ENCODE measurements at places on chromosomes 4 and X. TPM values are rescaled to one million over a fixed set of nuclear protein-coding genes. Genes with fewer than 3 reads are reported as not detected.

DNA sequence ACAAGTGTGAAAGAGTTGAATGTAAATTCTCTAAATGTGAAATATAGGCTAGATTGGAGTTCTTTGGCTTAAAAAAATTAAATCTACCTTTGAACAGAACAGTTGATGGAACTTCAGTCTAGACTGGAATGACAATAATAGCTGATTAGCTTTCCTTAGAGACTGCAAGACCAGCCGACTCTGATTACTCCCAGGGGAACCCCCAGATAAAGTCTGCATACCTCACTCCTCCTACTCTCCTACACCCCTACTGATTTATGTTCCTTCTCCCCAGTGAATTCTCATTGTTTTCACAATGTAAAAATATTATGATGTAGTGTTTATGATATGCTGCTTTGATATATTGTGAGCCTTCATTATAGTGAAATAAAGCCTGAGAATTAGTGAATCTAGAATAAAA lies 241.3 kb downstream of the CFAP299 start:
- H3K4me3 ChIP-seq = no peak overlapping the region
- H3K4me1 ChIP-seq = no peaks in the 10 kb centered on the region
- H3K36me3 ChIP-seq = no peaks in the 10 kb centered on the region
- DNase-seq = no peak

DNA sequence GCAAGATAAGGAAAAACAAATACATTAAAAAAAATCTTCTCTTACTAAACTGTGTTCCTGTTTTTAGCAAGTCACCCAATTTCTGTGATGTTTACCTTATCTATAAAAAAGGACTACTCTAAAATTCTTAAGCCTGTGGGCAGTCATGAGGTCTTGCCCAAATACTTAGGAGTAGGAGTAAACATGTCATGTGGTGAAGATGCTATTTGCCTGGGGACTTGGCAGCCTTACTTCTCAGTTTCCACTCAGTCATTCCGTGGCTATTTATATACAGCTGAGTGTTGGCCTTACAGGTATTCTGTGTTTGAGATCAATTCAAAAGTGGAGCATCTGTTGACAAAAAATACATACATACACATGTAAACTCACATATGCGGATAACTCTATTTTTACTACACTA lies 89.9 kb upstream of the TLR2 start:
- no peak overlapping the region for H3K27ac ChIP-seq
- H3K4me3 ChIP-seq = no peak overlapping the region
- peaks cover 16% of the 10 kb centered on the region for H3K36me3 ChIP-seq
- no peak for DNase-seq
- H3K27me3 ChIP-seq = no peaks in the 10 kb centered on the region
- H3K4me1 ChIP-seq = no peaks in the 10 kb centered on the region

DNA sequence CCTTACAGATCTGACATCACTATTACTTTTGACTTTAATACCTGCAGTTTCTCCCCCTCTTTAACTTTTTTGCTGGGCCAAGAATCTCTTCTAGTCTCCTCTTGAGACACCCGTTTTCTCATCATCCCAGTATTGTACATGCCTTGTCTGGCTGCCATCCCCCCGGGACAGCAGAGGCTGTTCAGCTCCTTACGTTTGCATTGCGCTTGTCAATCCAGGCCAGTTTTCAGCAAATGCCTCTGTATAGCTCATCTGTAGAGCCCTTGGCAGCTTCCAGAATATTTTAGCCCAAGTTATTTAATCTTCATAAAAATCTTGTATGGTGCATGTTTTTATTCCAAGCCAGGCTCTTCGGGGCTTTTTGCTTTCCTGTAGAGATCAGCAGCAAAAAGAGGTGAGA lies 22.3 kb upstream of the HOPX start:
- H3K36me3 ChIP-seq = no peaks in the 10 kb centered on the region
- H3K4me3 ChIP-seq = no peak overlapping the region
- no peak overlapping the region for H3K27ac ChIP-seq
- no peaks in the 10 kb centered on the region for H3K27me3 ChIP-seq
- peaks cover 7% of the 10 kb centered on the region for H3K4me1 ChIP-seq

- H3K27ac ChIP-seq = no peak overlapping the region
- H3K27me3 ChIP-seq = no peaks in the 10 kb centered on the region
- no peak for DNase-seq
- no peaks in the 10 kb centered on the region for H3K36me3 ChIP-seq
- H3K4me1 ChIP-seq = no peaks in the 10 kb centered on the region
- no peak overlapping the region for H3K4me3 ChIP-seq
Observed at GRCh38 chr4:19074036-19074435, 1052.5 kb upstream of the LCORL start.

HERC6 gene
- 14.8 TPM for total RNA-seq

KIT gene
- total RNA-seq = 0.54 TPM

DNA sequence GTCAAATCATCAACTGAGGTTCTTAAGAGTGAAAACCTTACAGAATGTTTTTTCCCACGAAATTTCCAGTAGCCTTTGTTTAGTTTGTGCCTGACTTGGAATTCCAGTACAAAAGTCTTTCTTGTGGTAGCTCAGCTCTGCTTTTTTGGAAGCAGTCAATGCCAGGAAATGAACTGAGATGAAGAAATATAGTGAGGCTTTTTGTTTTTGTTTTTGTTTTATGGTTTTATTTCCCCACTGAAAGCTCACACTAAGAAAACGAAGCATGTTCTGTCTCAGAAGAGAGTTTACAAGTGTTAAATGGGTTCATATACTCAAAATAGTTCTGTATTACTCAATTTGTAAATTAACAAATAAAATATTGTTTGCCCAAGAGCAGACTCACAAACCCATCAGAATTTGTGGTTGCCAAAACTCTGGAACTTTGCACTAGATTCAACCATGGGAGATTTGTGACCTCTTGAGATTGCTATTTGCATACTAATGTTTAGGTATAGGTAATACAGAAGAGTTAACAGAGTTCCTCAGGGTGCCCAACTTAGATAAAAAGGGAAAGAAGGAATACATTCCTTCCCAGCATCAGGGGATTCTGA lies 1060.8 kb downstream of the FAT4 start:
- no peak for DNase-seq
- H3K4me3 ChIP-seq = no peak overlapping the region
- H3K27me3 ChIP-seq = no peaks in the 10 kb centered on the region
- H3K4me1 ChIP-seq = no peaks in the 10 kb centered on the region

GRCh38 chrX:24200133-24200532 lies 50.6 kb downstream of the ZFX start:
- DNase-seq = no peak
- H3K36me3 ChIP-seq = no peaks in the 10 kb centered on the region

- no peak for DNase-seq
- H3K36me3 ChIP-seq = no peaks in the 10 kb centered on the region
- H3K27ac ChIP-seq = no peak overlapping the region
Observed at GRCh38 chr4:119526786-119527550, 101.6 kb downstream of the PDE5A start.

ARMCX4 gene
- 50.9 TPM for total RNA-seq

TRAPPC11 gene
- 56.9 TPM for total RNA-seq

CFI gene
- total RNA-seq = 90.5 TPM

DNA sequence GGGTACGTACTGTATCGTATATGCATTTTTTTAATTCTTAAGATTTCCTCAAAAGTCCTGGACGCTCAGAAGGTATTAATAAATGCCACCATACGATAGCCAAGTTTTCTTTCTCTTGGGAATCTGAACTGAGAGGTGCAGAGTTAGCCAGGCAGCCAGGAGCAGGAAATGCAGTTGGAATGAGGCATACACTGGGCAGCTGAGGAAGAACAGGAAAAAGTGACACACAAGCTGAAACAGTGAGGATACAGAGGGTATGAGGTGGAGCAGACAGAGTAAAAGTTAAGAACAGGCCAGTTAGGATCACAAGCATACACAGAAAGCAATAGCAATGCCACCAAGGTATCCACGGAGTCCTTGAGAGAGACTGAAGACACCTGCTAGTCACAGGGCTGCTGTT lies 13.4 kb downstream of the UFSP2 start:
- peaks cover 31% of the 10 kb centered on the region for H3K36me3 ChIP-seq
- H3K27me3 ChIP-seq = no peaks in the 10 kb centered on the region
- H3K4me3 ChIP-seq = no peak overlapping the region
- no peak overlapping the region for H3K27ac ChIP-seq
- DNase-seq = no peak

TMEM156 gene
- total RNA-seq = 2.2 TPM

CXCL10 gene
- total RNA-seq = 0.28 TPM

- H3K36me3 ChIP-seq = no peaks in the 10 kb centered on the region
- no peak for DNase-seq
- no peaks in the 10 kb centered on the region for H3K27me3 ChIP-seq
- H3K4me3 ChIP-seq = no peak overlapping the region
- no peak overlapping the region for H3K27ac ChIP-seq
Observed at GRCh38 chr4:4356106-4357041, 30.5 kb upstream of the NSG1 start.

DNA sequence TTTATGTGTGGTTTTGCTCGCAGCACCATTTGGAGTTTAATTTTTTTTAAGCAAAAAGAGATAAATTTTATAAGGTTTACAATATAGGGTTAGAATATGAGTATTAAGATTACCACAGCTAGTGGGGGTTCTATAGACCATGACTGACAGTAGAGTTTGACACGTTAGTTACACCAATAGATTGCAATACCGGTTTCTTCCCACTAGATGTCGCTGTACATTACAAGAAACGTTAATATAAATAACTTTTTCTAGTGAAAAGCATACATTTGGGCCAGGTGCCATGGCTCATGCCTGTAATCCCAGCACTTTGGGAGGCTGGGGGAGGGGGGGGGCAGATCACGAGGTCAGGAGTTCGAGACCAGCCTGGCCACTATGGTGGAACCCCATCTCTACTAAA lies 433.6 kb downstream of the MAGEB5 start:
- DNase-seq = no peak
- no peaks in the 10 kb centered on the region for H3K36me3 ChIP-seq
- no peaks in the 10 kb centered on the region for H3K4me1 ChIP-seq

- no peak overlapping the region for H3K27ac ChIP-seq
- H3K36me3 ChIP-seq = no peaks in the 10 kb centered on the region
- H3K4me1 ChIP-seq = no peaks in the 10 kb centered on the region
- H3K4me3 ChIP-seq = no peak overlapping the region
Observed at GRCh38 chrX:16479206-16479869, 170.6 kb upstream of the S100G start.

DNA sequence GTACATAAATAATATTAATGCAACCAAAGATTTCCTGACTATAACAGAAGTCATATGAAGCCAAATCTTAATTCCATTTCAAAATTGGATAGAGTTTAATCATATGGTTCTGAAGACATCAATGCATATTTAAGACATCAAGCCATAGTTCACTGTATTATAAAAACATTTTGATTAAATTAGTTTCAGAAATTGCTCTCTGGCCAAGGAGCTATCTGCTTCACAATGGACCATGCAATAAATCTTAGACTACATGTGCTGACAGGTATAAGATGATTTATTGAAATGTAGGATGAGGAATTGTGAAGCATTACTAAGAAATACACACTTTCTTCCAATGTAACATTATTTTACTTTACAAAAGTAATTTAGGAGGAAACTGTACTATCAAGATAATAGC lies 81.6 kb downstream of the MID1 start:
- H3K36me3 ChIP-seq = no peaks in the 10 kb centered on the region
- H3K27me3 ChIP-seq = no peaks in the 10 kb centered on the region
- no peak overlapping the region for H3K4me3 ChIP-seq
- H3K27ac ChIP-seq = no peak overlapping the region
- no peaks in the 10 kb centered on the region for H3K4me1 ChIP-seq
- DNase-seq = no peak

DNA sequence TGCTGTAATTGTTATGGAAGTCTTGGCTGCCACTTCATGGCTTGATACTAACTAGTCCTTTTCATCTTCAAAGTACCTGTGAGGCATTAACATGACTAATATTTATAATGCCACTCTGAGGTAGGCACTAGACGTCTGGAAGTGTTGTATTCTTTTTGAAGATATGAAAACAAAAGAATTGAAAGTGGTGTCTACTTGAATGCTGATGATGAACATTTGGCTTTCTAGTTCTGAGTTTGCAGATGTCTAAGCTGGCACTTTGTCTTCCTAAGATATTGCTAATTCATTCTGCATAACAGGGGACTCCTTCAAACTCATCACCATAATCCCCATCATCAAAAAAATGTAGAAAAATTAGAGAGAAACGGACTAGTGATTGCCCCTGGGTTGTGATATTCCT lies 41.6 kb upstream of the HAND2 start:
- H3K4me1 ChIP-seq = no peaks in the 10 kb centered on the region
- no peak overlapping the region for H3K4me3 ChIP-seq
- no peaks in the 10 kb centered on the region for H3K27me3 ChIP-seq
- H3K36me3 ChIP-seq = no peaks in the 10 kb centered on the region
- no peak for DNase-seq

GRCh38 chr4:10226756-10227155 lies 110.2 kb upstream of the WDR1 start:
- no peaks in the 10 kb centered on the region for H3K36me3 ChIP-seq
- no peak overlapping the region for H3K27ac ChIP-seq
- no peak overlapping the region for H3K4me3 ChIP-seq
- no peak for DNase-seq

DNA sequence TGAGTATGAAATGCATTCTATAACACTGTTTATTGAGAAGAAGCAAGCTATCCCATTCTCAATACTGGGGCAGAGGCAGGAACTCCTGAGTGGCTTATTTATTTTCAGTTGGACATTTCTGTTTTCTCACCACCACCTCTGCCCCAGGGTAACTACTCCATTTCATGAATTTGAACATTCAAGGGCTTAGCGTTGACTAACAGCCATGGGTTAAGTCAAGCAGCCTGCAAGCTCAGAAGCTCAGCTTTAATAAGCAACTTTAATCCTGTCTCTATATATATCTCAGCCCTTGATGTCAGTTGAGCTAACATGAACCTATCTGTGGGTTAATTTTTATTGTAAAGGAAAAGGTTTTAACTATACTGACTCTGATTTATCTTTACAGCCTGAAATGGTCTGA lies 93.8 kb downstream of the MBNL3 start:
- H3K27me3 ChIP-seq = peaks cover 3% of the 10 kb centered on the region
- H3K4me3 ChIP-seq = no peak overlapping the region
- no peak overlapping the region for H3K27ac ChIP-seq
- H3K36me3 ChIP-seq = no peaks in the 10 kb centered on the region
- no peaks in the 10 kb centered on the region for H3K4me1 ChIP-seq

GRCh38 chr4:145870155-145871020 lies 68.2 kb downstream of the ZNF827 start:
- H3K27me3 ChIP-seq = no peaks in the 10 kb centered on the region
- no peaks in the 10 kb centered on the region for H3K36me3 ChIP-seq
- DNase-seq = no peak
- no peak overlapping the region for H3K4me3 ChIP-seq

GRCh38 chr4:56981795-56982201 lies 3.1 kb downstream of the POLR2B start:
- no peaks in the 10 kb centered on the region for H3K36me3 ChIP-seq
- peak overlapping the region; percentile 50 for H3K27ac ChIP-seq
- no peak overlapping the region for H3K4me3 ChIP-seq
- H3K27me3 ChIP-seq = no peaks in the 10 kb centered on the region
- peaks cover 19% of the 10 kb centered on the region for H3K4me1 ChIP-seq
- no peak for DNase-seq

PGM2 gene
- total RNA-seq = 28.0 TPM

Measured in adrenal gland (tissue), 19 donors.